ENCODE measurements at places on chromosomes 3 and 15. TPM values are rescaled to one million over a fixed set of nuclear protein-coding genes. Genes with fewer than 3 reads are reported as not detected.

PAQR5 gene
- total RNA-seq = 2.6 TPM

GPR87 gene
- 3.4 TPM for total RNA-seq

GRM2 gene
- not detected for total RNA-seq

MYO1E gene
- total RNA-seq = 68.6 TPM

ARIH2 gene
- total RNA-seq = 100.0 TPM

TRIM59 gene
- total RNA-seq = 3.9 TPM

CACNA2D3 gene
- total RNA-seq = 2.3 TPM

GNB4 gene
- 23.8 TPM for total RNA-seq

STRC gene
- total RNA-seq = 2.0 TPM

GOLGA8F gene
- total RNA-seq = not detected

RYR3 gene
- total RNA-seq = 2.6 TPM

MORC1 gene
- under 0.01 TPM for total RNA-seq

MST1R gene
- 0.16 TPM for total RNA-seq

PTH1R gene
- 13.4 TPM for total RNA-seq

CXCR6 gene
- 4.5 TPM for total RNA-seq

ZBTB47 gene
- total RNA-seq = 18.0 TPM

ELL3 gene
- total RNA-seq = 14.5 TPM

TMEM266 gene
- total RNA-seq = 0.29 TPM

DUOXA2 gene
- 0.33 TPM for total RNA-seq

SNTN gene
- not detected for total RNA-seq

MKRN3 gene
- total RNA-seq = not detected

MAN2C1 gene
- 112 TPM for total RNA-seq

GATM gene
- total RNA-seq = 8.8 TPM

GABRB3 gene
- total RNA-seq = 1.1 TPM

GRK7 gene
- 0.15 TPM for total RNA-seq

CLDN16 gene
- not detected for total RNA-seq

TMEM87A gene
- total RNA-seq = 145 TPM

CTXND1 gene
- total RNA-seq = not detected

KBTBD13 gene
- total RNA-seq = 0.33 TPM

RETNLB gene
- not detected for total RNA-seq
